ENCODE measurements at places on chromosomes 2 and 18.

GRCh38 chr2:35447215-35447614, 908.4 kb upstream of the CRIM1 start:
- no peak for DNase-seq

GRCh38 chr2:86392873-86393518, 48.2 kb upstream of the KDM3A start:
- no peak for DNase-seq

DNA sequence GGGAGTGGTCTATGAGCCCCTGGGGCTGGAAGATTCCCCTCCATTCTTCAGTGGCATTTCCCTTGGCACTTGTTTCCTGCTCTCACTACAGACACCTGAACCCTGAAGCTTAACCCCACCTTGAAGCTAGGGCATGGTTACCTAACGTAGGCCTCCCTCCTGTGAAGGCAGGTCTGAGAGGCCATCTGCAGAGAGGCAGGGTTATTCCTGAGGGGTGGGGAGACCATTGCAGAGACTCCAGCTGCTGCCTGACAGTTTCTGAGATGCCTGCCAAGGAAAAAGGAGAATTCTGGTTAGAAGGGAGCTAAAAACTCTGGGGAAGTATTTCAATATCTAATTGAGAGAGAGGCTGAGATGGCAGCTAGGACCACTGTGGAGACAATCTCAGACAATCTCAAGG, 119.3 kb upstream of the NDUFV2 start:
- no peak for DNase-seq

GRCh38 chr2:131153529-131153928, 48.4 kb downstream of the PLEKHB2 start:
- DNase-seq, result no peak

DNA sequence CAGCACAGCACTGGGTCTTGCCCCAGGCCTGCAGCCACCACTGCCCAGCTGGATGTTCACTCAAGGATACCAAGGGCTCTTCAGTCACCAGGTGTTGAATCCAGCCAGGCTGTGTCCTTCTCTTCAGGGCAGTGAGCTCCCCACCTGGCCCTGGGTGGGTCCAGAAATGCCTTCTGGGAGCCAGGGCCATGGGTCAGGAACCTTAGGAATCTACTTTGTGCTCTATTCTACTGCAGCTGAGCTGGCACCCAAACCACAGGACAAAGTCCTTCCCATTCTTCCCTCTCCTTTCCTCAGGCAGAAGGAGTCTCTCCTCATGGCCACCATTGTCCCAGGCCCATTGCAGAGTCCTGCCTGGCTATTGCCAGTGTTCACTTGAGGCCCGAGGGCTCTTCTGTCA, 13.0 kb downstream of the STRADB start:
- DNase-seq, result no peak

DNA sequence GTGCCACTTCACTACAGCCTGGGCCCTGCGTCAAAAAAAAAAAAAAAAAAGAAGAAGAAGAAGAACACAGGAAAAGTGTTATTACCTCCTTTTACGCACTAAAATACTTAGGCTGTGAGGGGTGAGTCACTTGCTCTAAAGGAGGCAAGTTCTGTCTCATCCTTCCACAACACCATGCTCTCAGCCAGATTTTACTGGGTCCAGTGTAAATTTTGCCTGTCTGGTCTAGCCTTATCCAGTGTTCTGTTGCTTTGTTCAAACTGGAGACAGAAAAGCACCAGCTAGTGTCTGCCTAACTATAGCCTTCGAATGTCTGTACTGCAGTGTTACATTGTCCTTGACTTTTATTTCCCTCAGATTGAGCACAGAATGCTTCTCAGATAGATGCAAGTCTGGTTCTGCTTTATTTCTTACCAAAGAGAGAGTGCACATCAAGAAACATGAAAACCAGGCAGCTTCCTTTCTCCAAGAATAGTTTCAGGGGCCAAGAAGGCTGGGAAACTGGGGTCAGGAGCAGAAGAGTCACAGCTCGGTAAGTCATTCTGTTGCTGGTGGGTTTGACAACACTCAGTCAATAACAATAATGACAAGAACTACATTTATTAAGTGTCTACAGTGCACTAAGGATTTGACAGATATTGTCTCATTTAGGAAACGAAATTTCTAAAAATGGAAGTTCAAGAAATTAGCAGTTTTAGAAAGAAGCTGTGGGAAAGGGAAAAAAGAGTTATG, 3.1 kb upstream of the MSGN1 start:
- DNase-seq, result no peak
